ENCODE measurements at places on chromosomes 11 and 22.
A peak's percentile ranks its signal among the peaks of the same experiment; 100 is the strongest.

DNA sequence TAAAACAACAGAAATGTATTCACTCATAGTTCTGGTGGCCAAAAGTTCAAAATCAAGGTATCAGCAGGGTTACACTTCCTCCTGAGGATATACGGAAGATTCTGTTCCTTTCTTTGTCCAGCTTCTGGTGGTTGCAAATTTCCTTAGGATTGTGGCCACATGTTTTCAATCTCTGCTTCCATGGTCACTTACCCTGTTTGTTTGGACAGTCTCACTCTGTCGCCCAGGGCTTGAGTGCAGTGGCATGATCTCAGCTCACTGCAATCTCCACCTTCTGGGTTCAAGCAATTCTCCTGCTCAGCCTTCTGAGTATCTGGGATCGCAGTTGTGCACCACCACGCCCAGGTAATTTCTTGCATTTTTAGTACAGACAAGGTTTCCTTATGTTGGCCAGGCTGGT lies 534.3 kb downstream of the KCNA4 start:
- no peaks in the 10 kb centered on the region for H3K4me1 ChIP-seq
- no peak for DNase-seq
- H3K36me3 ChIP-seq, result no peaks in the 10 kb centered on the region
- H3K27ac ChIP-seq, result no peak overlapping the region
- H3K27me3 ChIP-seq, result no peaks in the 10 kb centered on the region

DNA sequence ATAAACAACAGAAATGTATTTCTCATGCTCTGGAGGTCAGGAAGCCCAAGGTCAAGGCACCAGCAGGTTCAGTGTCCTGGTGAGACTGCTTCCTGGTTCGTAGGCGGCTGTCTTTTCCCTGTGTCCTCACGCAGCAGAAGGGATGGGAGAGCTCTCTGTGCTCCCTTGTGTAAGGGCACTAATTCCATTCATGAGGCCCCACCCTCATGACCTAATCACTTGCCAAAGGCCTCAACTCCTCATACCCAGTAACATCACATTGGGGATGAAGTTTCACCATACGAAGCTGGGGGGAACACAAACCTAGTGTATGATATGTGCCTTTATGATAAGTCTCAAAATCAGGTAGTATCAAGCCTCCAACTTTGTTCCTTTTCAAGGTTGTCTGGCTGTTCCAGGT lies 38.6 kb upstream of the PANX2 start:
- no peaks in the 10 kb centered on the region for H3K36me3 ChIP-seq
- no peaks in the 10 kb centered on the region for H3K27me3 ChIP-seq
- H3K4me3 ChIP-seq, result no peak overlapping the region
- DNase-seq, result no peak

- peak overlapping the region; percentile 8 for H3K27ac ChIP-seq
- peaks cover 9% of the 10 kb centered on the region for H3K4me1 ChIP-seq
- DNase-seq, result no peak
- H3K27me3 ChIP-seq, result no peaks in the 10 kb centered on the region
- H3K36me3 ChIP-seq, result no peaks in the 10 kb centered on the region
- peak overlapping the region; percentile 94 for H3K4me3 ChIP-seq
Measured at GRCh38 chr11:65569164-65569972, 909 bp upstream of the ZNRD2 start.

DNA sequence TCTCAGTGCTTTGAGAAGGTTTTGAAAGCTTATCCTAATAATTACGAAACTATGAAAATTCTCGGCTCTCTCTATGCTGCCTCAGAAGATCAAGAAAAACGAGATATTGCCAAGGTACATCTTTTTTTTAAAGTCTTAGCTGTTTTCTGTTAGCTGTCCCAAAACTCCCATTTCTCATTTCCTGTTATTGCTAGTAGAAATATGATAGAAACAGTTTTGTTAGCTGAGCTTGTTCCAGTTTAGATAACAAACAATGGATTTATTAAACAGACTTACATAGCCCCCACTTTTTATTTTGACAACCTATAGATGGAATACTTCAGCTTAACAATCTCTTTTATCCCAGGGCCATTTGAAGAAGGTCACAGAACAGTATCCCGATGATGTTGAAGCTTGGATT lies 12.7 kb downstream of the CTR9 start:
- H3K4me3 ChIP-seq, result no peak overlapping the region
- H3K27me3 ChIP-seq, result no peaks in the 10 kb centered on the region
- no peak overlapping the region for H3K27ac ChIP-seq
- H3K36me3 ChIP-seq, result peaks cover 5% of the 10 kb centered on the region
- no peak for DNase-seq

GRCh38 chr11:48006301-48006992 lies 26.1 kb downstream of the PTPRJ start:
- no peaks in the 10 kb centered on the region for H3K27me3 ChIP-seq
- no peak overlapping the region for H3K4me3 ChIP-seq
- DNase-seq, result no peak
- H3K4me1 ChIP-seq, result 0 out of 2 replicates have a peak, but pooled peaks cover 3% of the 10 kb centered on the region

GRCh38 chr11:10914050-10914449 lies 56.2 kb upstream of the ZBED5 start:
- no peak for DNase-seq
- no peaks in the 10 kb centered on the region for H3K36me3 ChIP-seq
- H3K27me3 ChIP-seq, result no peaks in the 10 kb centered on the region
- peaks cover 5% of the 10 kb centered on the region for H3K4me1 ChIP-seq
- no peak overlapping the region for H3K4me3 ChIP-seq

DNA sequence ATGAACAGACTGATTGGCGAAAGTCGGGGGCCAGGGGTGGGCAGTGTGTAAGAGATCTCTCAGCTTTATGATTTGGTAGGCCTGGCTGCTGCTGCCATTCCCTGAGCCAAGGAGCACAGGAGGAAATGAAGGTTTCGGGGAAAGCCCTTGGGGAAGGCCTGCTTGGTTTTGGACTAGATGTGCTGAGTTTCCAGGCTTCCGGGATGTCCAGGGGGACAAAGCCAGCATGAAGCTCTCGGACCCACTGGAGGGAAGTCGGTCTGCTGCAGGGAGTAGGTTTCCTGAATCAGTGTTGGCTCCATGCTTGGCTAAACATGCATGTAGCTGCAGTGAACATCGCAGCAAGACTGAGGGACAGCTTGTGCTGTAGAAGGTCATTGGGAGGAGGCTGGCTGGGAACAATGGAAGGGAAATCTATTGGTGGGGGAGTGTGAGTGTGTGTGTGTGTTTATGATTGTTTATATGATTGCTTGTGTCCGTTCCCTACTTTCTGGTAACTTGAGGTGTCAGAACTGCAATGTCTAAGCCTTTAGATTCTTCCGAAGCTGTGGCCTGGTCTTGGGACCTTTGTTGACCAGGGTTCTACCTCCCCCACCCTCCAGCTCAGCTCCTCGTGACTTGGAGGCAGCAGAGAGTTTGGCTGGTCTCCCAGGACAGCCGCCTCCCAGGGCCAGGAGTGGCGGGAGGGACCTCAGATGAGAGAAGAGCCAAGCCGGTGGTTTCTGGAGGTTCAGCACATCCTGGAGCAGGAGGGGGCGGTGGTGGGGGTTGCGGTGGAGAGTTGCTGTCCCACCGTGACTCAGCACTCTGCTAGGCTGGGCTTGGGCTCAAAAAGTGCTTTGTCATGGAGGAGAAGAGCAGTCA lies 4.0 kb upstream of the FTH1 start:
- no peaks in the 10 kb centered on the region for H3K36me3 ChIP-seq
- no peak overlapping the region for H3K4me3 ChIP-seq
- DNase-seq, result peak; percentile 76
- no peak overlapping the region for H3K27ac ChIP-seq
- no peaks in the 10 kb centered on the region for H3K27me3 ChIP-seq
- peaks cover 16% of the 10 kb centered on the region for H3K4me1 ChIP-seq

- DNase-seq, result no peak
- H3K27me3 ChIP-seq, result no peaks in the 10 kb centered on the region
- H3K36me3 ChIP-seq, result no peaks in the 10 kb centered on the region
- no peak overlapping the region for H3K27ac ChIP-seq
- 0 out of 2 replicates have a peak, but pooled peaks cover 1% of the 10 kb centered on the region for H3K4me1 ChIP-seq
- H3K4me3 ChIP-seq, result peak overlapping the region; percentile 35
Measured at GRCh38 chr11:61588728-61589191, 7.9 kb upstream of the SYT7 start.

GRCh38 chr11:109680127-109680526 lies 258.1 kb downstream of the C11orf87 start:
- DNase-seq, result no peak
- H3K4me1 ChIP-seq, result no peaks in the 10 kb centered on the region
- no peaks in the 10 kb centered on the region for H3K36me3 ChIP-seq
- no peak overlapping the region for H3K27ac ChIP-seq

DNA sequence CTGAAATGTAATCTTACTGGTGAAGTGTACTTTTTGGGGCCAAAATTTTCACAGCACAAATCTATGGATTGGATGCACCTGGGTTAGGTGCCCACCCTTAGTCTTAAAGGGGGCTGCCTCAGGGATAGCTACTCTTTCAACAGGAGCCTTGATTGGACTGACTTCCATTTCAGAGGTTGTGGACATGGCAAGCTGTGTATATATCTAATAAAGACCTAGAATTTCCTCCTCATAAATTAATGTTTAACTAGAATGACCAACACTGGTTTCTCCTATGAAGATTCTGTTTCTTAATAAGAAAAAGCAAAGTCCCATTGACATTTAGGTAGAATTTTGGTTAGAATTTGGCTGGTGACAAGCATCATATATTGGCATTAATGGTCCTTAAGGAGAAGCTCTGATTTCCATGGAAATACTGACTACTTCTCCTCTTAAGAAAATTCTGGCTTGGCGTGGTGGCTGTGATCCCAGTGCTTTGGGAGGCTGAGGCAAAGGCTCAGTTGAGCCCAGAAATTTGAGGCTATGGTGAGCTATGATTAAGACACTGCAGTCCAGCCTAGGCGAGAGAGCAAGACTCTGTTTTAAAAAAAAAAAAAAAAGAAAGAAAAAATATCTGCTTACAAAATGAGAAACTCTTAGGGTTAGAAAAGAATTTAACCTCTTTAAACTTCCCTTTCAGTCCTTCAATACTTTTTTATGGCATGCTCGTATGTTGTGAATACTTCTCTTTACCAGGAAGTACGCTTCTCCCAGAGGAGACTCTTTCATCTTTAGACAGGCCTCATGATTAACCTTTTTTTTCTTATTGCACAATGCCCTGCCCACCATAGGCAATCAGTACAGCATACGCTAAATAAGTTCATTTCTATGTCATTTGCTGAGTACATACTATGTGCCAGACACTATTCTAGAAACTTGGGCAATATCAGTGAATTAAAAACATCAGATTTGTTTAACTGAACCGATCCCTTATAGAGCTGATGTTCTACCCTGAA lies 77.2 kb downstream of the PRR5L start:
- H3K27ac ChIP-seq, result no peak overlapping the region
- no peaks in the 10 kb centered on the region for H3K36me3 ChIP-seq
- H3K27me3 ChIP-seq, result peaks cover 2% of the 10 kb centered on the region
- no peak overlapping the region for H3K4me3 ChIP-seq

- no peak overlapping the region for H3K27ac ChIP-seq
- no peaks in the 10 kb centered on the region for H3K4me1 ChIP-seq
- no peaks in the 10 kb centered on the region for H3K36me3 ChIP-seq
- DNase-seq, result no peak
Measured at GRCh38 chr11:59429924-59430516, 3.8 kb upstream of the OR5A2 start.

- no peak overlapping the region for H3K4me3 ChIP-seq
- H3K27ac ChIP-seq, result no peak overlapping the region
- peaks cover 1% of the 10 kb centered on the region for H3K4me1 ChIP-seq
- H3K36me3 ChIP-seq, result no peaks in the 10 kb centered on the region
Measured at GRCh38 chr11:11374358-11375148, 21.5 kb upstream of the CSNK2A3 start.

DNA sequence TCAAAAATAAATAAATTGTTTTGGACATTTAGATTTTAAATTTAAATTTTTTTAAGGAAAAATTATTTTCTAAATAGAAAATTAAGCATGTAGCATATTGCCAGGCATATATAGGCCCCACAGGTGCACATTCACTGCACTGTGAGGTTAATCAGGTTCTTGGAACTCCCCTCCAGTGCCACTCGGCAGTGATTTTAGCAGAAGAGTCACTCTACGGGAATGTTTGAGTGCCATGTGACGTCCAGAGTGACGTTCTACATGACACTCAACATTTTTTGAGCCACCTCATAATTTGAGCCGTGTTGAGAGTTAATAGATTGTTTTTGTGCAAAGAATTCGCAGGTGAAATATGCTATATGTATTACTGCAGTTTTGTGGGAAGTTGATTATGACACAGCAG lies 77.4 kb downstream of the SWAP70 start:
- H3K27me3 ChIP-seq, result no peaks in the 10 kb centered on the region
- H3K4me3 ChIP-seq, result no peak overlapping the region
- H3K27ac ChIP-seq, result no peak overlapping the region

- no peak overlapping the region for H3K4me3 ChIP-seq
- H3K27me3 ChIP-seq, result no peaks in the 10 kb centered on the region
- no peak for DNase-seq
- H3K36me3 ChIP-seq, result peaks cover 11% of the 10 kb centered on the region
- H3K4me1 ChIP-seq, result no peaks in the 10 kb centered on the region
- H3K27ac ChIP-seq, result no peak overlapping the region
Measured at GRCh38 chr11:221998-222789, 13.9 kb downstream of the SIRT3 start.

DNA sequence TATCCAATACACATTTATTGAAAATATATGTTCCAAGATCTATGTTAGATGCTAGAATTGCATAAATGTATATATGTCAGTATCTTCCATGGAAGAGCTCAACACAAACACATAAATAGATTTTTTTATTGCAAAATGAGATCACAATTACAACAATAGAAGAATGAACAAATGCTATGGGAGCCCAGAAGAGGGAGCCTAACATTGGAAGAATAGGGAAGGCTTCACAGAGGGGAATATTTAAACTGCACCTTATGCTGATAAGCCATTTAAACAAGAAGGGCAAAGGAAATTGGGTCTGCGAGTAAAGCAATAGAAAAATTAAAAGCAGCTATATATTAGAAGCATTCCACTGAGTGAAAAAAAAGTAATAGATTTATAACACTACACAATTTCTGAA lies 96.1 kb upstream of the LRRC55 start:
- no peak for DNase-seq
- H3K36me3 ChIP-seq, result no peaks in the 10 kb centered on the region
- no peak overlapping the region for H3K27ac ChIP-seq
- H3K27me3 ChIP-seq, result no peaks in the 10 kb centered on the region
- H3K4me1 ChIP-seq, result 0 out of 2 replicates have a peak, but pooled peaks cover 2% of the 10 kb centered on the region

GRCh38 chr11:26909515-26909914 lies 84.4 kb upstream of the FIBIN start:
- no peaks in the 10 kb centered on the region for H3K27me3 ChIP-seq
- no peak overlapping the region for H3K4me3 ChIP-seq
- no peak for DNase-seq

DNA sequence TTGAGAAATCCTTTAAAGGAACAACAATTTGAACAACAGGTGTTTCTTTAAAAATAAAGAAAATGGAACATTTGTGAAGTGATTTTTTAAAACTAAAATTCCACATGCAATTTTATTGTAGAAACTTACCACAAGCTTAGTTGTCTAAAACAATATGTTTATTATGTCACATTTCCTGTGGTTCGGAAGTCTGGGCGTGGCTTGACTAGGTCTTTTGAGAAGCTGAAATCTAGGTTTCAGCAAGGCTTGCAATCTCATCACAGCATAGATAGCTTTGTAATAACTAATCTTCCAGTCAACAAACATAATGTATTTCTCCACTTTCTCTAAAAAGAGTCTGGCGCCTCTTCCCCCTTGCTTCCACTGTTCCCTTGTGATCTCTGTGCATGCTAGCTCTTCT lies 27.0 kb downstream of the MS4A6A start:
- no peak overlapping the region for H3K4me3 ChIP-seq
- no peaks in the 10 kb centered on the region for H3K36me3 ChIP-seq
- H3K27me3 ChIP-seq, result no peaks in the 10 kb centered on the region
- DNase-seq, result no peak
- H3K4me1 ChIP-seq, result no peaks in the 10 kb centered on the region
- no peak overlapping the region for H3K27ac ChIP-seq

Data from iPS DF 6.9 (cell line).